ENCODE measurements at places on chromosomes 12 and 14.

DNA sequence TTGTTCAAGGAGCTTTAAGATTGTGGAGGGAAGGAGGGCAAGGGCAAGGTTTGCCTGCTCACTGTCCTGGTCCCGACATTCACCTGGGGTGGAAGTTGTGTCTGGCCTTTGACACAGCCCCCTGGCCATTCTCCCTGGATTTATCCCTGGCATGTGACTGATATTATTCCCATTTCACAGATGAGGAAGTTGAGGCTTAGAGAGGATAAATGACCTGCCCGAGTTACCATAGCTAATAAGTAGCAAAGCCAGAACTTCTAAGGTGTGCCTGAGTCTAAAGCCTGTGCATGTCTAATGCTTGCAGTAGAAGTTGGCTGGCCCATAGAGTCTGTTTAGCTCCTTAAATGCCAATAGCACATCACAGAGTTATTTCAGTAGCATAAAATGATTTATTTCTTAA, 720 bp upstream of the FGF6 start:
- no peak for DNase-seq

DNA sequence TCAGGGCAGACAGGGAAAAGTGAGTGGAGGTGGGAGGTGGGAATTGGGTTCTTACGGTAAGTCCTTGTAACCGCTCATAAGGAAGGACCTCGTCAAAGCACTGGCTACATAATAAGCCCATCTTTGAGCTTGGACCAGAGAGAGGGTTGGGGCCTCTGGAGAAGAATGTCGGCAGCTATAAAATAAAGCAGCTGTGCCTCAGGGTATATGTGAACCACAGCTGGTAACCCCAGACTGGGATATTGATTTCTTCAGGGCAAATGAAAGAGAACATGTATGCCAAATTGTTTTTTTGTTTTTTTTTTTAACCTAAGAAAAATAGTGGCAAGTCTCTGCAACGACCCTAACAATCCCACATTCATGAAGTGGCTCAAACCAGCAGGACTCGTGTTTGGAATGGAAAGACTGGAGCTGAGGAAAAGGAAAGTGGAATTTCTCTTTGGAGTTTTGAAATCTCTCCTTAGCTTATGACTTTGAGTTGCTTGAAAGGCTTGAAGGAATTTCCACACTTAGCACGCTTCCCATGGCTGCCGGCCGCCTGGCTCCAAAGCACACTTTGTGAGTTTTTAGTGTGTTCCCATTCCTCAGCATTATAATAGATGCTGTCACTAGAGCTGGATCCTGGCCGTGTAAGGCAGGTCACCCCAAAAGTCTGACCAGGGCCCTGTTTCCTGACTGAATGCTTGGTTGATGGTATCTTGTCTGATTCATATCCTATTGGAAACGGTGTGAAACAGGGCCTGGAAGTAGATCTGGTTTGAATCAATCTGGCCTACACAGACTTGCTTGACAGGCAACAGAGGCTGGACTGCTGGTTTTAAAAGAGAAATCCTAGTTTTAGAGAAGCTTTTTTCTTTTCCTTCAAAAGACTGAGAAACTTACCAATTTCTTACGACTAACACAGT, 244.7 kb downstream of the MSRB3 start:
- DNase-seq: no peak

- DNase-seq: no peak
Observed at GRCh38 chr12:19804737-19805136, 365.4 kb downstream of the AEBP2 start.

DNA sequence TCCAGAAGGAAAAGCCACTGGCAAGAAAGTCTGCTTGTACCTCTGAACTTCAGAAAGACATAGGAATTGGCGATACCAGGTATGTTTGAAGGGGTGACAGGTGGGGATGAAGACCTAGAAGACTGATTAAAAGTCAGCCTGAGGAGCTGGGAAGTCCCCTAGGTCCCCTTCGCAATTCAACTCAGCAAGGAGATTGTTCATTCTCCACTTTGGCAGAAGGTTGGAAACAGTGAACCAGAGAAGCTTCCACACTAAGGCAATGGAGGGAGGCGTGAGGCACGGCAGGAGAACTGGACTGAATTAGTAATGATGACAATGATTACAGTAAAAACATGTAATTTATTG, 240.3 kb upstream of the TMPO start:
- DNase-seq: no peak

DNA sequence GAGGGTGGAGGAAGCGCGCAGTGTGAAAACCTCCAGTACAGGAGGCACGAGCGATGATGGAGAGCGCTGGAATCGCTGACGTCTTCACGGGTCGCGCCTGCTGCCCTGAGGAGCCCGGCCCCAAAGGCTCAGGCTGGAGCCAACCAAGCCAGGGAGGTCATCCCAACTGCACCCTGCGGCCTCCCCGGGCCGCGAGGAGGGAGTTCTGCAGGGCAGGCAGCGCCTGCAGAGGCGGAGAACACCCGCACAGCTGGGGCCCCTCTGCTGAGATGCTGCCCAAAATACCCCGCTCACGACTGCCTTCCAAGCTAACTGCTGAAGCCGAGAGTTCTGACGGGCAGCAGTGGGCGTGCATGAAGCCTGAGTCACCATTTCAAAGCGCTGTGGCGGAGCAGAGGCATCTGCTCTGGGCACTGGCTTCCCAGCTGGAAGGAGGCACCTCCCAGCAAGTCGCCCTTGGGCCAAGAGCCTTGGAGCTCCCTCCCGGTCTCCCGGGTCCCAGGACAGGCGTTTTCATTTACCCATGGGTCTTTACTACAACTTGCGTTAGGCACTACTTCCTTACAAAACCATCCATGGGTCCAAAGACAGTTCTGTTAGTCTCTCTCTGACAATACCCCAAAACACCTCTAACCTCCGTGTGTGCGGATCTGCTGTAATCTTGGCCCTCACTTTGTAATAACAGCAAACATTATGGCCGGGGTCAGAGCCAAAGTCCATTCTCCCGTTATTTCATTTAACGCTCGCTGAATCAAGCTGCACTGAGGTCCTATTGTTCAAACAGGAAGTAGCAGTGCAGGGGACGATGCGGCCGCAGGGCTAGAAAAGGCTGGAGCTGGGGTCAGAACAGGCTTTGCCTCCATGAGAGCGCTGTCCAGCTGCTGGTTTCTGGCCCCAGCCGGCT, 60.1 kb upstream of the RIMBP2 start:
- peak; percentile 42 for DNase-seq

DNA sequence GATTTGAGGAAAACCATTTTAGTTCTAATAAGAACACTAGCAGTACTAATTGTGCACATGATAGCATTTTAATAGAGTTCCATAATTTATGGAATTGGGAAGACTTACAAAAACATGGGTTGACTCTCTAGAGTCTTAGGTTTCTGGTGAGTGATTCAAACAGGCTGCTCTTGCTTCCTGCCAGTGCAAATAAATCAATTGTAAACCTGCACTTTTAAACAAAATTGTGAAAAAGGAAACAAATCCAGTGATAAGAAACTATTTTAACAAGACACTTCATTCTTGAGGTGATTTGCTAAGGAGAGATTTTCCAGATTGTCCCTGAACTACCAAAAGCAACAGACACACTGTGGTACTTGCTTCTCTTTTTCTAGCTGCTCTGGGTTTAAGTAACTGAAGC, 112.2 kb downstream of the CACNA1C start:
- no peak for DNase-seq

DNA sequence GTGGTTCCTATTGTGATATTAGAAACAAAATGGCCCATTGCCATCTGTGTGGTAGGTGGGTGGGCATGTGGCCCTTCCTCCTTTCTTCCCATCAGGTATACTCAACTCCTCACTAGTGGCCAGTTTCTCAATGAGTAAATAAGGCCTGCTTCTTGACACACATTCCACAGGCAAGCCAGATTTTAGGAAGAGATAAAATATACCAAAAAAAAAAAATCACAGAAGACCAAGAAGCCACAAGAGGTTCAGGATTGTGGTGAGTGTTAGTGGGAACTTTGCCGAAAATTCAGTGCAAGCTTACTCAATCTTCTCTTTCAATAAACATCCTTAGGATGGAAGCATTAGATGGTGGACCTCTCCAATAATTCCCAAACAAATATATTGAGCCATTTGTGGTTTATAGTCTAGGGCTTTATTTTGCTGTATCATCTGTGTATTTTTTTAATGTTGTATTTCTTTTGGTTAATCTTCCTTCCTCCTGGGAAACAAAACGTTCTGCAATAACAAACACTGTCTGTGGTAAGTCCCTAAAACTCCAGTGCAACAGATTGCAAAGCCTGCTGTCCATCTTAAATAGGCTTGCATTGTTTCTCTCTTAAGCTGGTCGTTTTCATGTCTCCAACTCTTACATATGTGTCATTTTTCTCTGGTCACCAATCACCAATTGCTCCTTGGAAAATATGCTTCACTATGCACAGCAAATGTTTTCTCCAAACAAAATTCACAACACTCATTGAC, 289.9 kb upstream of the KITLG start:
- DNase-seq: no peak

DNA sequence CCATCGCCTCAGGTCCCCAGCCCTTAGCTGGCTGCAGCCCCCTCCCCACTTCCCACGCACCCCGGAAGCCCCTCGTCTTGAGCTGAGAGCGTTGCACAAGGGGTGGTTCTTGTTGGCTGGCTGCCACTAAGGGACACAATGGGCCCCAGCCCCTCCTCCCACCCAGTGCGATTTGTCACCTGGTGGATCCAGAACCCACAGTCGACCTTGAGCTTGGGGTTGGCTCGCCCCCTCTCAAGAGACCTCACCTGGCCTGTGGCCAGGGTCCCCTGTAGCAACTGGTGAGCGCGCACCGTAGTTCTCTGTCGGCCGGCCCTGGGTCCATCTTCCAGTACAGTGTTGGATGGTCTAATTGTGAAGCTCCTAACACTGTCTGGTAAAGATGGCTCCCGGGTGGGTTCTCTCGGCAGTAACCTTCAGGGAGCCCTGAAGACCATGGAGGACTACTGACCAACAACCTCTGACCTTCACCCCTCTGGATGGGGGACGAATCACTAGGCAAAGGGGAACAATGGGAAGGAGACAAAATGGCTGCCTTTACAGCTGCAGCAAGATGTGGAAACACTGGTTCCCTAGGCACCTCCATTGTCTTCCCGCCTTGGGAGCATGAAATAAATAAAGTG, 6.6 kb downstream of the PHB2 start:
- peak; percentile 11 for DNase-seq

DNA sequence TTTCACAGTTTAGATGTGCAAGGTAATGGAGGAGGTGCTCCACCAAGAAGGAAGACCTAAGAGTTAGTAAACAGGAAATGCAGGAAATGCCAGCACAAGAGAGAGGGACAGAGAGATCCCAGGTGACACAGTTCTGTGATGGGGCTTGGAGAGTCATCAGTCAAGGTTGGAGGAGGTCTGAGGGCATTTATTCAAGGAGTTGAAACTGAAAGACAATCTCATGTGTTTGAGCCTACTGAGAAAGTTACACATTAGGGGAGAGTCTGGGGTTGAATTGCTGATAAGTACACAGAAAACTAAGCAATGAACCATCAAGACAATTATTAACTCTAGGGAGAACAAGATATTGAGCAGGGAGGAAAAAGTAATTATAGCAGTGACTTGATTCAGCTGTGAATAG, 138.5 kb downstream of the ANO6 start:
- DNase-seq: no peak

DNA sequence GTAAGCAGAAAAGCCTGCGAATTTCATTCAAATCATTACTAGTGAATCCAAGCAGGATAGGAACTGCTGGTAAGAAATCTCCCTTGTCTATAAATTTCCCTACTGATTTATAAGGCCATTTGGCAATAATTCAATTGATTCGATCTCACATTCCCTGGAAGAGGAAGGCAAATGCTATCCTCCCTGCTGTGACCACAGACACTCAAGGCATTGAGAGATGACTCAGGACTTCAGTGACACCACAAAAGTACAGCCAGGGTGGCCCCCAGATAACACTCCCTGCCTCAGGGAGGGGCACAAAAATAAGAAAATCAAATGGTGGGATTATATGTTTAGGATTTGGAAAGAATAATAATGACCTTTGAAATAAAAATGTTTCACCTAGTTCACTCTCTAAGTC, 162.7 kb downstream of the GRIP1 start:
- DNase-seq: no peak

DNA sequence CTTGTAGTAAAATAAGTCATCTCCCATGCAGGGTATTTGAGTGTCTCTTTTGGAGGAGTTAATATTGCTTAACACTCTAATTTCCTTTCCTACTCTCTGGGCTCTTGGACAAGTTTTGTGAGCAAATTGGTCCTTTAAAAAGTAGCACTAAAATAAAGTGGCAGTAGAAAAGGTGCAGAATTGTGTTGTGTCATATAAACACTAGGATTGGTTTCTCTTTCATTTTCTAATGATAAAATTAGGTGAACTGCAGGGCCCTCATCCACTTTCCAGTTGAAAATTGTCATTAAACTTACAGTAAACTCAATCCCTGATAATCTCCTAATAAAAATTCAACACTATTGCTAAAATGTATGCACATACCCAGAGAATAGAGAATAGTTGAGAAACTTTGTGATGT, 42.6 kb upstream of the REP15 start:
- no peak for DNase-seq

DNA sequence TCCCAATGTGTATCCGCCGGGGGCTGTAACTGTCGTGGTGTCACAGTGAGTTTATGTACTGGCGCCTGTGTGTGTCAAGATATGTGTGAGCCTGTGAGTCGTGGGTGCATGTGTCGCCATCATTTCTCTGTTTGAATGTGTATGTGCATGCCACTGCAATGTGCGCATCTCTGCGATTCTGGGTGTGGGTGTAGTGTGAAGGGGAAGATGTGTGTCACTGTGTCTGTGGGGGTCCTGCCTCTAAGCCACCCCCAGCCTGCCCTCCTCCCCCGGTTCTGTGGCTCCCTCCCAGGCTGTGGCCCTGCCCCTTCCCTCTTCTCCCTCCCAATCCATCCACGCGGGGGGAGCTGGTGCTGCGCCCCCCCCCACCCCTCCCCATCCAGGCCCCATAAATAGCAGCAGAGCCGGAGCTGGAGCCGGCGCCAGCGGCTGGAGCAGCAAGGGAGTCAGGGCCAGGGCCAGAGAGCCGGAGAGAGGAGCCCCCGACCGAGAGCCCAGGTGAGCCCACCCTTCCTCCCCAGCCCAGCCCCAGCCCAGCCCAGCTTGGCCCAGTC, at the start of gene CPNE6:
CPNE6 (plus strand) TSS at position 419 of the 554 bp plus-strand sequence. CDS start 1,375 bp downstream, outside the sequence.
- no peak for DNase-seq
